ENCODE measurements at places on chromosomes 1 and 21.
A peak's percentile ranks its signal among the peaks of the same experiment; 100 is the strongest.

DNA sequence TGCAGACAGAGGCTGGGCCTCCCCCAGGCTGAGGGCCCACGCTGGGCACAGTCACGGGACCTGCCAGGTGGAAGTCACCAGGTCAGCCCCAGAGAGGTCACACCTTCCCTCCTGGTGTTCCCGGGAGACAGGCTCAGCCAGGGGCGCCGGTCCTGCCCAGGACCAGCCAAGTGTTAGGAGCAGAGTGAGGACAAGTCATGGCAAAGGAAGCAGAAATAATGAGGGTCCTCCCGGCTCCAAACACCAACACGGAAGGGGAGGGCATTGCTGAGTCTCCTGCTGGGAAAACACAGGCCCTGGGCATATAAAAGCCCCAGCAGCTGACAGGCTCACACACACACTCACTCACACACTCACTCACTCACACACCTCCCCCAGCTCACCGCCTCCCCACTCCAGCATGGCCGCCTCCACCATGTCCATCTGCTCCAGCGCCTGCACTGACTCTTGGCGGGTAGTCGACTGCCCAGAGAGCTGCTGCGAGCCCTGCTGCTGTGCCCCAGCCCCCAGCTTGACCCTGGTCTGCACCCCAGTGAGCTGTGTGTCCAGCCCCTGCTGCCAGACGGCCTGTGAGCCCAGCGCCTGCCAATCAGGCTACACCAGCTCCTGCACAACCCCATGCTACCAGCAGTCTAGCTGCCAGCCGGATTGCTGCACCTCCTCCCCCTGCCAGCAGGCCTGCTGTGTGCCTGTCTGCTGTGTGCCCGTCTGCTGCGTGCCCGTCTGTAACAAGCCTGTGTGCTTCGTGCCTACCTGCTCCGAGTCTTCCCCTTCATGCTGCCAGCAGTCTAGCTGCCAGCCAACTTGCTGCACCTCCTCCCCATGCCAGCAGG lies at the start of gene KRTAP10-10:
Gene KRTAP10-10 (plus strand): TSS at position 339 of the 833 bp plus-strand sequence. CDS start 62 bp downstream, at position 401.
- no peak for DNase-seq

DNA sequence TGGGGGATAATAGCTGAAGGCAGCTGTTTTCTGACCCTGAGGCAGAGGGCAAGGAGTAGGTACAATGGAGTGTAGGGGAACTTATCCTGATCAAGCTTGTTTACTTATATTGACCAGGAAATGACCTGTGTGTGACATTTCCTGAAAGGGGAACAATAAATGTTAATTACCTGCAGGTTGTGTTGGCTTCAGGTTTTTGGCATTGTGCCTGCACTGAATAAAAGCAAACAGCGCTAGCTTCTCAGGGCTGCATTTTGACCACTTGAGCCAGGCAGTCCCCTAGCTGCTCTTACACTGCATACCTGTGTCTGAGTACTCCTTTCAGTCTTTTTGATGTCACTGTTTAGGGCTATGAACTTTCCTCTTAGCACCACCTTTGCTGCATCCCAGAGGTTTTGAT lies 40.6 kb downstream of the DRAM2 start:
- no peak for DNase-seq

GRCh38 chr1:21320410-21321108 lies 30.3 kb upstream of the ECE1 start:
- DNase-seq = no peak

DNA sequence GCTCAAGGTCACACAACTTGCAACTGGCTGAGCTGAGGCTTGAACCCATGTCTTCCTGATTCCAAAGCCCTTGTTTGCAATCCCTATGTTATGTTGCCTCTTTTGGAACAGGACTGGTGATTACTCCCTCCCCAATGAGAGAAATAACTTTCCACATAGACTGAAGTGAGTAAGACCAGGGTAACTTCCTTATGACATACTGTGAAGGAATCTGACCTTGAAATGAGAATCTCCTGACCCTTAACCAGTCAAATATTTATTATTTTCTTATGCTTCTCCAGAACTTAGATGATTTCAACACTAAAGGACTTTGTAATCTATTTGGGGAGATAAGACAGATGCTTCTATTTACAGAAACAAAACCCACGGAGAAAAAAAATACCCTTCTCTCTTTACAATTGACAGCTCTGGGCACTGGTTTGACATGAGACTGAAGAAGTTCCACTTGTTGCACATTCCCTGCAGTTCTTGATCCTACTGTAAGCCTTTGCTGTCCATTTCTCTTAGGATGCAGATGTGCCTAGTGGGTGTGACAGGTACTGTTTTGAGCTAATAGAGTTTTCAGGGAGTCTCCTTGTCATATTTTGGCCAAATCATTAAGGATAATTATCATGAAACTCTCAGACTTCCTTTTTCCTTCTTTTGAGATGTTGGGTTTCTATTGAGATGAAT lies 3.9 kb upstream of the RPTN start:
- DNase-seq = no peak

- peak; percentile 88 for DNase-seq
Observed at GRCh38 chr1:172338295-172338735, 82.2 kb upstream of the C1orf105 start.

DNA sequence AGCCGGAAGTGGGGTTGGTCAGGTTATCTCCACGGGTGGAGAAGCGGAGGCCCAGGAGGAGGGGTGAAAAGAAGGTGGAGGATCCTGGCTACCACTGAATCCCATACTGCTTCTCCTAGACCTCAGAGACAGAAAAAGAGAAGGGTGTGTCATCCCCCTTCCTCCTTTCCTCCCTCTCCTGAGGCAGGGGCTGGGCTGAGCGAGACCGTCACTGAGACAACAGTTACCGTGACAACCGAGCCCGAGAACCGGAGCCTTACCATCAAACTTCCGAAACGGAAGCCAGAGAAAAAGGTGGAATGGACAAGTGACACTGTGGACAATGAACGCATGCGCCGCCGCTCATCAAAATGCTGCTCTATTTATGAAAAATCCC lies 42.1 kb upstream of the NBPF3 start:
- peak; percentile 36 for DNase-seq

DNA sequence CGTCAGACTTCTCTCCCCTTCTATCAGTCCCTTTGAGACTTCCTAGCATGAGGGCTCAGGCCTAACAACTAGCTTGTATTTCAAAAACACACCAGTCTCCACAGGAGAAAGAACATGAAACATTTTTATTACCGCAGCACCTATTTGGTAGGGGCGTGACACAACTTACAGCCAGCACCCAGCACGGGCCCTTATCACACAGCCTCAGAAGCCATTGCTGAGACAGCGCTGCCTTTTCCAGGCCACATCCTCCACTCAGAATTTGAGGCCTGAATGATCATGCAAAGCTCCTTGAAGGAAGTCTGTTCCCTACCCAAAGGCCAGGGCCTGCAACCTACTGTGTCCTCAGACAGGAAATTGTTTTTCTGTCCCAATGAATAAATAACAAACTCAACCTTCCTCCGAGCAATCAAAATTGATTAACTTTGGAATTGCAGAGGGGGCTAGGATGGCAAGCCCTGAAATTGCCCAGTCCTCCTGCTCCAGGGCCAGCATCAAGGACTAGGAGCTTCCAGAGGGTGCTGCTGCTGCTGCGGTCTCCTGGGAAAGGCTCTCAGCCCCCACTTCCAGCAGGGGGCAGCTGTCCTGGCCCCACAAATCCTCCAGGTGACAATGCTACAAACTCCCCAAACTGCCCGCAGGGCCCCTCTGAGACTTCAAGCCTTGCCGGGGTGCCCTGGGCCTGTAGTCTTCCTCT lies 94.3 kb upstream of the GALNT2 start:
- no peak for DNase-seq

DNA sequence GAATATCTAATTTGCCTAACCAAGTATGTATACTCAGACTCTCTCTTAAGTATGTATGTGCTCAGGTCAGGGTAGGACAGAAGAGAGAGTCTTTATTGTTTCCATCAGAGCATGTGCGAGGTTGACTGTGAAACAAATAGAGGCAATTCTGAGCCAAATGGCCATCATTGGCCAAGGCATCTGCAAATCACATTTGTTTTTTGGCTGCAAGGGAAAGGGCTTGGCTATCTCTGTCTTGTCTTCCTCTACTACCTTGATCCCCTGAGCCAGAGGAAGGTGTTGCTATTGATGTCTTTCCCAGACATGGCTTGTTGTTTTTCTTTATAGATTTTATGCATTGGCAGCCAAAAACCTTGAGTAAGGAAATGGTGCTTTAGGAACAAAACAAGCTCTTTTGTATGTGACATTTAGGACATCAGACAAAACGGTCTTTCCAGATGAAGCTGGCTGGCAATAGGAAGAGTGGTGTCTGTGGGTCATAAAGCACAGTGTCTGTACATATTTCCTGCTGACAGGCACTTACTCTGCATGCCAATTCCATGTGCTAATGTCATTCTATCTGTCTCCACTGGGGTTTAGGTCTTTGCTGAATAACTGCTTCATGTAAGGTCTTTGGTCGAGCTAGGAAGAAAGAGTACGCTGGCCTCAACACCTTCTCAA lies 163.3 kb downstream of the BRINP2 start:
- DNase-seq = no peak

GRCh38 chr1:156465747-156466365 lies 34.7 kb downstream of the MEF2D start:
- peak; percentile 23 for DNase-seq

- no peak for DNase-seq
Observed at GRCh38 chr1:209770636-209771415, 13.5 kb downstream of the C1orf74 start.

Measured in activated CD4-positive, alpha-beta T cell treated with anti-CD3 and anti-CD28 coated beads, Interleukin-2, Interleukin-6, amounts not matched to agents 100 ng/mL and 50 ng/mL, durations not matched to agents 16 hours and 8 hours (primary cell).